Prostate gland (tissue), 2 donors: ENCODE measurements at places on chromosomes 5 and 9. TPM values are rescaled to one million over a fixed set of nuclear protein-coding genes. Genes with fewer than 3 reads are reported as not detected.

The OR2V1 gene
- not detected for total RNA-seq

The DPYSL3 gene
- 113 TPM for total RNA-seq

The PCDHB12 gene
- total RNA-seq, result 0.32 TPM

The CAMLG gene
- total RNA-seq, result 26.4 TPM

GRCh38 chr5:88144219-88145001, 124.2 kb downstream of the TMEM161B start:
- H3K4me1 ChIP-seq, result no peaks in the 10 kb centered on the region
- no peak for DNase-seq
- H3K27ac ChIP-seq, result no peak overlapping the region
- no peak overlapping the region for H3K4me3 ChIP-seq

DNA sequence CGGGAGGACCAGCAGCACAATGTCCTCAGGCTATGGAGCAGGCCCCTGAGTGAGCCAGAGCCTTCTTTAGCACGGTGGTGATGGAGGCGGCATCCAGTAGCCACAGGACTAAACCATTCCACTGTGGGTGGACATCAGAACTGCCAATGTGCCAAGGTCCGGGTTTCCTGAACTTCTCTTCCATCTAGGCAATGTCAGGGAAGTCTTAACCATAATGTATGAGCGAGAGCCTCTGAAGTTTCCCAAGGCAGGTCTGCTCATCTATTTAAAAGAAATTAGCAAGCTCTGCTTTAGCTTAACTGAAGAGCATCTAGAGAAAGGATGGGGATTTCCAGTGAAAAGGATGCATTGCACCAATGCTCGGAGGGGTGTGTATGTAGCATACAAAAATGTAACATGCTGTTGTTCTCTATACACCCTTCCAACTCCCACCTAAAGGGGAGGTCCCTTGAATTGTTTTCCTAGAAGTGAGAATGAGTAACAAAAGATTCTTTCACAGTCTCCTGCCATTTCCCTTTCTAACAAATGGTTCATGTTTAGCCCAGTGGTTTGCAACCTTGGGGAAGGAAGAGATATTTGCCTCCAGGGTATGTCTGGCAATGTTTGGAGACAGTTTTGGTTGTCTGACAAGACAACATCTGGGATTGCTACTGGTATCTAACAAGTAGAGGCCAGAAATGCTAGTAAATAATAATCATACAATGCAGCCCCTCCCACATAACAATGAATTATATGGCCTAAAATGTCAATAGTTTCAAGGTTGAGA, 6.1 kb upstream of the RXFP3 start:
- no peak overlapping the region for H3K4me3 ChIP-seq

DNA sequence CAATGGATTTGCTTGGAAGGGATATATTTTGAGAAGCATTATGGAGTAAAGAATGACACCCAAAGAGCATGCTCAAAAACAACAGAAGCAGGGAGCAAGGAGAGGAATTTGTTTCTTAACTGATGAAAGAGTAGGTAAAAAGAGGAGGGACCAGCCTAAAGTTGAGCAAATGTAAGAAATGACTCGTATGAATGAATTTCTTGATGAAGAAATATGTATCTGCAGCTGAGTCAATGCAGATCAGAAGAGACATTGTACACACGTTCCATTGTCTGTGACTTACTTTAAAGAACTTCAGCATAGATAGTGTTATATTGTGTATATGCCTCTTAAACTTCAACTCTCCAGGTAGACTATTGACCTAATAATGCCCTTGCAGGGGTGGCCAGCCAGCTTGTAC, 112.7 kb upstream of the NREP start:
- H3K27me3 ChIP-seq, result no peaks in the 10 kb centered on the region
- DNase-seq, result no peak
- H3K27ac ChIP-seq, result no peak overlapping the region
- H3K36me3 ChIP-seq, result no peaks in the 10 kb centered on the region
- no peaks in the 10 kb centered on the region for H3K4me1 ChIP-seq
